ENCODE measurements at places on chromosomes 11 and 22. TPM values are rescaled to one million over a fixed set of nuclear protein-coding genes. Genes with fewer than 3 reads are reported as not detected.

GRCh38 chr11:57124505-57124904 lies 57.2 kb upstream of the LRRC55 start:
- H3K36me3 ChIP-seq: no peaks in the 10 kb centered on the region
- H3K4me1 ChIP-seq: peaks cover 11% of the 10 kb centered on the region
- H3K4me3 ChIP-seq: no peak overlapping the region
- no peak for DNase-seq
- no peak overlapping the region for H3K27ac ChIP-seq
- H3K27me3 ChIP-seq: no peaks in the 10 kb centered on the region

- no peaks in the 10 kb centered on the region for H3K36me3 ChIP-seq
- no peak overlapping the region for H3K4me3 ChIP-seq
- H3K27me3 ChIP-seq: no peaks in the 10 kb centered on the region
- DNase-seq: peak; percentile 33
- H3K4me1 ChIP-seq: peaks cover 23% of the 10 kb centered on the region
Observed at GRCh38 chr11:119615003-119615881, 113.8 kb downstream of the NECTIN1 start.

Gene FAM227A
- 21.3 TPM for total RNA-seq

DNA sequence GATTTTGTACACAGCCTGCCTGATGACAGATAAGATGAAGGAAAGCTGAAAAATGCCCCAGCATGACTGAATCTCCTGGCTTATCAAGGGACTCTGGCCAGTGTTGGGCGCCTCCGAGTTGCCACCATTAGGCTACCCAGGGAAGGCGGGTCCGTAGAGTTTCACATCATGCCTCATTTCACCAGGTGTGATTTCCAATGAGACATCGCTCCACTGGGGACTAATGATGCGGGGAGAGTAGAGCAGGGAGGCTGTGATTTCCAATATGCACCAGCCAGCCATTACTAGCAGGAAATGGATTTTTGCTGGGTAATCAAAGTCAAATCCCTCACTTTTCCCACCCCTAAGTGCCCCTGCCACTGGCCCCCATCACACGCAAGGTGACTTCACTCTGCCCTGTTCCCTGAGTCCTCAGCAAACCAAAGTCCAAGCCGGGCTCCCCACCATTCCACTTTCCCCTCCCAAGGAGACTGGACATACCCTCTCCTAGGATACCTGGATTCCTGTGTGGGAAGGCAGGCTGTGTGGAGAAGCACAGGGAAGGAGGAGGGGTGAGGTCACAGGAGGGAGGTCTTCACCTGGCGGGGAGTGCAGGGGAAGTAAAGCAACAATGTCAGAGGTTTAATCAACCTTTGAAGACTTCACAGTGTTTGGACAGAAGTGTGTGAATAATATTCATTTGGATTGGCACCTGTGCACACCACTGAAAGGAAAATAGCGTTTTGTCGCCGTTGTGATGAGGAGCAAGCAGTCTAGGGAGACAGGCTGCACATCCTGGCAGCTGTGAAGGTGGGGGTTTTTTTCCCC lies 613.3 kb upstream of the CADM1 start:
- no peaks in the 10 kb centered on the region for H3K36me3 ChIP-seq
- no peak overlapping the region for H3K4me3 ChIP-seq
- DNase-seq: no peak
- H3K4me1 ChIP-seq: no peaks in the 10 kb centered on the region
- H3K27ac ChIP-seq: no peak overlapping the region
- H3K27me3 ChIP-seq: no peaks in the 10 kb centered on the region

DNA sequence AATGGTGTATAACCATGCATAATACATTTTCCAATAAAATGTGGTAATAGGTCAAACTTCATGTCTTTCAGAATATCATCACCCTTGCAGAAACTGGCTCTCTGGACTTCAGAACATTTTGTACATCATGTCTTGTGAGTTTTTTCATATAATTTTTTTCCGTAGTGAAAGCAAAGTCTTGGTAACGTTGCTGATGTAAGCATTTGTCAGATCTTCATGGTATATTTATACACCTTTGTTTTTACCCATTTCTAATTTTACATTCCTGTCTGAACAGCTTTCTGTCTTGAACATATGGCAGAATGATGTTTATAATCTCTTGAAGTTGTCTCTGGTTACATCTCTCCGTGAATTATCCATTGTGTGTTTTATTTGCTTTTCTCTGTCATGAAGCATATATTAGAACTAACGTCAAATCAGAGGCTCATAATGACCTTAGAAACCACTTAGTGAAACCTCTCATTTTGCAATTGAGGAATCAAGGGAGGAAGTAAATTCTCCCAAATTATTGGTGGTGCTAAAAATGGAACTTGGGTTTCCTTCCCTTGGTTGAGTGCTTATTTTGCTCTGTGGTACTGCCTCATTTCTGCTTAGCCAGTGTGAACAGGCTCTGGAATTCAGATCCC lies 37.4 kb downstream of the CSRP3 start:
- H3K36me3 ChIP-seq: no peaks in the 10 kb centered on the region
- no peaks in the 10 kb centered on the region for H3K4me1 ChIP-seq
- H3K4me3 ChIP-seq: no peak overlapping the region
- H3K27ac ChIP-seq: no peak overlapping the region
- H3K27me3 ChIP-seq: no peaks in the 10 kb centered on the region

Gene C1QTNF4
- 0.46 TPM for total RNA-seq

Measured in upper lobe of left lung (tissue), 6 donors.